ENCODE measurements at places on chromosomes 2 and 18.
A peak's percentile ranks its signal among the peaks of the same experiment; 100 is the strongest.

- no peak for DNase-seq
Observed at GRCh38 chr18:38635709-38636430, 1070.3 kb upstream of the CELF4 start.

- DNase-seq = no peak
Observed at GRCh38 chr2:193542762-193543161, 1348.0 kb upstream of the TMEFF2 start.

GRCh38 chr2:171995586-171995985 lies 4.2 kb upstream of the METAP1D start:
- no peak for DNase-seq

DNA sequence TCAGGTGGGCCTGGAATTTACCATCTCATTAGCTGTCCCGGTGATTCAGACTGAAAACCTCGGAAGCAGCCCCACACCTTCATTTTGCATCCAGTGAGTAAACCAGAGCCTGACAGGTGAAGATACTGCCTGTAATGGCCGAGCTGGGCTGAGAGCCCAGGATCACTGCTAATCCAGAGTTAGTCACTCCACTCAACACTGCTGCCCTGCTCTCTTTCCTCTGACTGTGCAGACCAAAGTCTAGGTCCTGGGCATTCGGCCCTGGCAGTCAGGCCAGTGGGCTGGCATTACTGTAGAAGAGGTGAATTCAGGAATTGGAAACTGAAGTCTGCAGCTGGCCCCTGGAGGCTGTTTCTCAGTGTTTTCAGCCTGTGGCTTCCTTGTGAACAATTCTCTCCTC lies 44.3 kb downstream of the TMEM17 start:
- no peak for DNase-seq

- no peak for DNase-seq
Observed at GRCh38 chr2:63029058-63029457, 21.6 kb upstream of the OTX1 start.

DNA sequence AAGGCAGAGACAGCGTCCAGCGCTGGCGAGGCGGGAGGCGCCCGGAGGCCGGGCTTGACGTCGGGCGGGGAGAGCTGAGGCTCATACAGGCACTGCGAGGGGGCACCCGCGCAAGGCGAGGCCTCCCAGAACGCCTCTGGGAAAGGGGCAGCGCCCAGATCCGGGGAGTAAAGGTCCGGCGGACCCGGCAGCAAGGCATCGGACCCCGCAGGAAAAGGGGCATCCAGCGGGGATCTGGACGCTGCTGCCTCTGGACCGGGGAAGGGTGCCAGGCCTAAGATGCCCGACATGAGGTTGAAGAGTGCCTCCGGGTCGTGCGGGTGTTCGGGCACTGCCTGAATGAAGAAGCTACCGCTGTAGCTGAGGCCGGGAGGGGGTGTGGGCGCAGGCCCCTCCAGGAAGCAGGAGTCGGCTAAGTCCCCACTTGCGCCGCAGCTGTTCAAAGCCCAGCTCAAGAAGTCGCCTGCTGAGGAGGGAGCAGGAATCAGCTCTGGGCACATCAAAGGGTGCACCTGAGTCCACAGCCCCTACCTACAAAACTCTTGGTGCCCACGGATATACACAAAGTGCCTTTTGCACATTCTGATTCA lies 937 bp downstream of the EGR4 start:
- DNase-seq = no peak

DNA sequence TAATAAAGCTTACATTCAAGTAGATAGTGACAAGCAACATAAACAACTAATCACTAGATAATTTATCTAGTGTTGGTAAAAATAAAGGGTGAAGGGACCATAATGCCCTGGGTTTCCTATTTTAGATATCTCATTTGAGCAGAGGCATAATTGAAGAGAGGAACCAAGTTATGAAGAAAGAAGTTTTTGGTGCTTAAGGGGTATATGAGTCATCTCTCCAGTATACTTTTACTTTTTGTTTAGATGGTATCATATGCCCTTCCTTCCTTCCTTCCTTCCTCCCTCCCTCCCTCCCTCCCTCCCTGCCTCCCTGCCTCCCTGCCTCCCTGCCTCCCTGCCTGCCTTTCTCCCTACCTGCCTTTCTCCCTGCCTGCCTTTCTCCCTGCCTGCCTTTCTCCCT lies 1053.5 kb upstream of the CELF4 start:
- no peak for DNase-seq

- DNase-seq = no peak
Observed at GRCh38 chr2:187434342-187434785, 13.7 kb downstream of the CALCRL start.

- no peak for DNase-seq
Observed at GRCh38 chr2:158113741-158114295, 12.1 kb downstream of the UPP2 start.

DNA sequence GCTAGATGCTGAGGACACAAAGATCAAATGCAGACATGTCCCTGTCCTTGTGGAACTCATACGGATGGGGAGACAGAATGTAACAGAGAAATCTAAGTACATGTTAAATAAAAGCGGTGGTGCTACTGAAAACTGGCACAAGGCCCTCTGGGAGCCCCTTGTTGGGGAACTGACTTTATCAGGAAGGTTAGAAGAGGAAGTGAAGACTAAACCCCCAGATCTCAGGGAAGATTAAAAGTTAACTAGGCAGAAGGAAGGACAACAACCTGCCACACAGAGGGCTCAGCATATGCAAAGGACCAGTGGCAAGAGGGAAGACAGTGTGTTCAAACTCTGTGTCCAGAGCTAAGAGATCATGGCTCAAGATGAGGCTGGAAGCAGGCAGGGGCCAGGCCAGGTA lies 4.8 kb downstream of the CACNB4 start:
- DNase-seq = no peak

GRCh38 chr2:103327966-103328365 lies 566.1 kb downstream of the TMEM182 start:
- no peak for DNase-seq

DNA sequence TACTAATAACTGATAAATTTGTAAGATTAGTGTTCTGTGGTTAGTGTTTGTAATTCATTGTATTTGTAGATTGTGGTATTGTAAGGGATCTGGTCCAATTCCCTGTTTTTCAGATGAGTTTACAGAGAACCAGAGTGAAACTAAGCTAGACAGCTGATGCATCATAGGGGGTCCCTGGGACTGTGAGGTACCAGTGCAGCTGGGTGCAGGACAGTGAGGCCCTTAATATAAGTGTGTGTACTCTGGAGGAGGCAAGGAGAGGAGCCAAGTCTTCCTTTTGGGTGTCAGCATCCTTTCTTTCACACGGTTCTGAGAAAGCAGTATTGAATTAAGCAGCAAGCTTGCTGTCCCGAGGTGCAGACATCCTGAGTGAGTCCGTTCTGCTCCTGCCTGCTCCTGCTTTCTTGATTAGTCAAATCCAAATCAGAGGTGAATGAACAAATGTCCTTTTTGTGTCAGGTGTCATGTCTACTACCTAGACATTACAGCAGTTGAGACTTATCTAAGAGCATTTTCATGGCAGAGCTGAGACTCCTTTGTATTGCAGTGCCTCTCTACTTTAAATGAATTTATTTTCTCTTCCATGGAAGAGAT lies 194.9 kb downstream of the MCFD2 start:
- no peak for DNase-seq

- DNase-seq = no peak
Observed at GRCh38 chr2:119372778-119373568, 6.2 kb downstream of the DBI start.

DNA sequence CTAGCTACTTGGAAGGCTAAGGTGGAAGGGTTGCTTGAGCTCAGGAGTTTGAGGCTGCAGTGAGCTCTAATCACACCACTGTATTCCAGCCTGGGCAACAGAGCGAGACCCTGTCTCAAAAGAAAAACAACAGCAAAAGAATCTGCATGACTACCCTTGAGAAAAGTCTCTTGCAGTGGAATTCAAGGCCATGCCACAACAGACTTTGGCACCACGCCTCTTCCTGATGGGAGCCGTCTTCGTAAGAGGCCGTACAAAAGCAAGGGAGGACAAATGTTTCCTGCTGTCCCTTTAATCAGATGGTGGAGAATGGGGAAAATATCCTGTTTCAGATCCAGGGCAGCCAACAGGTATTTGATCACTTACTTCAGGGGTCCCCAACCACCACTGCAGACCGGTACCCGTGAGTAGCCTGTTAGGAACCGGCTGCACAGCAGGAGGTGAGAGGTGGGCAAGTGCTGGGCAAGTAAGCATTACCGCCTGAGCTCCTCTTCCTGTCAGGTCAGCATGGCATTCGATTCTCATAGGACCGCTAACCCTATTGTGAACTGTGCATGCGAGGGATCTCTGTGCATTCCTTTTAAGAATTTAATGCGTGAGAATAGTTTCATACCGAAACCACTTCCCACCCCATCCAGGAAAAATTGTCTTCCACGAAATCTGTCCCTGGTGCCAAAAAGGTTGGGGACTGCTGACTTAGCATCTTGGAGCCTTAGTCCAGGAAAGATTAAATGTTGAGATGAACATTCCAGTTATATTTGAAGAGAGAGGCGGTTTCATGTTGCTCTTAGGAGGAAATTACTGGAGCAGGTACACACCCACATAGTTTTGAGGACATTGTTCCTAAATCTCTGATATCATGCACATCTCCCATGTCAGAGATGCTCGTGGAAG lies 94.4 kb upstream of the XPO1 start:
- DNase-seq = no peak

- peak; percentile 94 for DNase-seq
Observed at GRCh38 chr2:96240341-96241038, 25.3 kb downstream of the TMEM127 start.

DNA sequence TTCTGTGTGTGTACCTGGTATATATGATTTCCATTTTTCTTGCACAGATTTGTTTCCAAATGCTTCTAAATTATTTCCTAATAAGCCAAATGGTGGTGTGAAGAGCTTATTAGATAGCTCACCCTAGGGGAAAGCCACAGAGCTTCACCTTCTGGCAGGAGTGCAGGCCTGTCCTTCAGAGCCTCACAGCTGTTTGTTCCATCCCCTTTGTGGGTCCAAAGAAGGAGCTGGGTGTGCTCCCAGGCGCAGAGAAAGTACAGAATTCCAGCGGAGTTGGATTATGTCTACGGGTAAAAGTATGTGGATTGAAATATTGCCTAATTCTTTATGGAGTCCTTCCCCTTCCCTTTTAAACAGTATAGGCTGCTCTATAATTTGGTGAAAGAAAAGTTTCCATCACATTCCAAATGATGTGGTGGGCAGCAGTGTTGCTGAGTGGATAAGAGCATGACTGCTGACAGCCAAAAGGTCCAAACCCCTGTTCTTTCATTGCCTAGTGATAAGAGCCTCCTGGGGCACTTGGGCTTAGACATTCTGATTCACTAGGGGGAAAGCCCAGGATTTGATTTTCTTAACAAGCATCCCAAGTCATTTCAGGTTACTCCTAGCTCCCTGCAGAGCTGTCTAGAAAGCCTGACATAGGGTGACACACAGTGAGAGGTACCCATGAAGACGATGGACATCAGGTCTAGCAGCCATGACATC lies 86.6 kb downstream of the WDSUB1 start:
- no peak for DNase-seq

DNA sequence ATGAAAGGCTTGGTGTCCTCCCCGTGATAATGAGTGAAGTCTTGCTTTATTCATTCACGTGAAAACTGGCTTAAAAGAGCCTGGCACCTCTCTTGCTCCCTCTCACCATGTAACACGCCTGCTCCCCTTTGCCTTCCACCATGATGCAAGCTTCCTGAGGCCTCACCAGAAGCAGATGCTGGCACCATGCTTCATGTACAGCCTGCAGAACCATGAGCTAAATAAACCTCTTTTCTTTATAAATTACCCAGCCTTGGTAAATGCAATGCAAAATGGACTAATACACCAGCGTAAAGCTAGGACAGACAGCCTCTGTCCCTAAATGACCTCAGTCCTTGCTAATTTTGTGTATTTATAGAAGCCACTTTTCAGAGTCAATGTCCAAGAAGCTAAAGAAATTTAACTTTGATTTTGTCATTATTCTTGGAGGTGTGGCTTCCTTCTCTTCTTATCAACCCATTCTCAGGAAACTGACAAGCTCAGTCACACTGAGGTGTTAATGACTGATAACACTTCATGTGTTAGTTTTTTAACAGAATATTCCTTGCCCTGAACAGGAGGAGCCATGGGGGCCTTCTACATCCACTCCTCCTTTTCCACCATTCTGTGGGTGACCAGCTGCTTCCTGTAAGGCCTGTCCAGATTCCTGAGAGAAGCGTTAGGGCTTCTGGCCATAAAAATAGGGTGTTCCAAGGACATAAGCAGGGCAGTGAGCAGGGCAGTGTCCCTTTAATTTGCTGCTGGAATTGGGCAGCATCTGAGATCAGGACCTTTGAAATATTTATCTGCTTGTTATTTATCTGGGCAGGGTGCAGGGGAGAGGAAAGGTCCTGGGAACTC lies 38.0 kb upstream of the EPAS1 start:
- no peak for DNase-seq
